Stimulated activated CD8-positive, alpha-beta memory T cell treated with anti-CD3 and anti-CD28 coated beads, Interleukin-4, amount 100 ng/mL, for 24 hours (primary cell): ENCODE measurements at places on chromosomes 3 and 15.

GRCh38 chr15:50718700-50719125 is 32.1 kb upstream of the TRPM7 start:
- no peak for DNase-seq

DNA sequence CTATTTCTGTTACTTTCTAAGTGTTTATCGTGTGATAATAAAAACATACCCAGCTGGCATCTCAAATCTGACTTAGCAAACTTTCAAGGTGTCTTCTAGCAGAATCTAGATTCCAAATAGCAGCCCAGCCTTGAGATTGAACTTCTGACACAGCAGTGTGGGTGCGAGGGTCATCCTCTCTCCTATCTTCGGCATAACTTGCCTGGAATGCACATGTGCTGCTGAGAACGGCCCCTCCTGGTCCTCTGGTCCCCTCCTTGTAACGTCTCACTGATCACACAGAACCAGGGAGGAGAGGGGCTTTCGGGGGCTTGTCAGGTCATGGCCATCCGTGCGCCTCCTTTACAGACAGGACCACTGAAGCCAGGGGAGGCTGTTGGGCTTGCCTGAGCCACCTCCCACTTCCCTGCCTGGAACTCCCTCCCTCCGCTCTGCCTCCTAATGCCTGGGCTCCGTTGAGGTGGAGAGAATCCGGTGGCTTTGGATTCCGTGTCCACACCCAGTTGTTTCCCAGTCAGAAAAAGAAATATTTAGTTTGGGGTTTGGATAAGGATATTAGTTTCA is 344.4 kb upstream of the C2CD4B start:
- no peak for DNase-seq

- DNase-seq: no peak
Measured at GRCh38 chr3:156525808-156526207, 29.1 kb downstream of the SSR3 start.

- no peak for DNase-seq
Measured at GRCh38 chr3:112027142-112027541, 7.4 kb upstream of the TMPRSS7 start.

DNA sequence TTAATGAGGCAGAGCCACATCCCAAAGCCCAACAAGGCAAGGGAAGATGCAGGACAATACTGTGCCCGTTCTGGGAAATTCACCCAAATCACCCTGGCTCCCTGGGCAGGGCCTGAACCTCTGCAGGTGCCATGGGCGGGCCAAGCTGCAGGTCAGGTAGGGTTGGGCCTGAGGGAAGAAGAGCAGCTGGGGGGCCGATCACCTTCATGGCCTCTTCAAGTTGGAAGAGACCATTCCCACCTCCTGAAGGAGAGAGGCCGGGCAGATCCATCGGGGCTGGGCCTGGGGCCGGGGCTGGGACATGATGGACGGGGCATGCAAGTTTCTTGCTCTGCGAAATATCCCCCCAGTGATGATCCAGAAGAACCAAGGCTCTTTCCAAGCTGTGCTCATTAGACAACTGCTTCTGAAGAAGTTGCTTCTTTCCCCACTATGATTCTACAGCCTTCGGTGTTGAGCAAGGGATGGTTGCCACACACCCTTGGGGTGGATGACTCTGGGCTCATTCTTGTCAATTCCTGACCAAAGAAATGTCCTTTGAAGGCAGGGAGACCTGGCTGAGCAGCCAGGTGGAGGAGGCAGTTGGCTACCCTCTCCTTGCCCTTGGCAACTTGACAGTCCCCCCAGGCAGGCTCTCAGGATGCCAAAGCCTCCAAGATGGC is 38.2 kb downstream of the KLHL25 start:
- DNase-seq: no peak

DNA sequence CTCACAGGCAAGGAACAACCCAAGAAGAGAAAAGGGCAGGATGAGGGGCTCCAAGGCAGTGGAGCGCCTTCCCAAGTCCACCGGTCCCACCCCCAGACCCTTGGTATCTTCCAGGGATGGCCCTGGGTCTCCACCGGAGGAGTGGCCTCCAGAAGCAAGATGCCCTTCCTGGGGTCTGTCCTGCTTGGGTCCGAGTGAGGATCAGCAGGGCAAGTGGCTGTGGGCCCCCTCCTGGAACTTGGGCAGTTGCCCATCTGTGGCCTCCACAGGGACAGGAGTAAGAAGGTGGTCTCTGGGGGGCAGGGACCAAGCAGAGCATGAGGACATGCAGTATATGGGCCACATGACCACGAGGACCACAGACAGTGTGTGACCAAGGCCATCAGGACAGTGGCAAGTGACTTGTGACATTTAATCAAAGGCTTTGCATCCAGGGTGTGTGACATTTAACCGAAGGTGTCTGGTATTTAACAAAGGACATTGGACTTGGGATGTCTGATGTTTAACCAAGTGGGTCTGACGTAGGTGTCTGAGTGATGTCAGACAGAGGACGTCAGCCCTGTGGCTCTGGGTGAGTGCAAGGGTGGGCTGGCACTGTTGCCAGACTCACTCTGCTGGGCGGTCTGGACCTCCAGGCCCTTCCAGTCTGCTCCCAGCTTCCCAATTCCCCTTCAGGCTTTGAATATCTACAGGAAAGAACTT is 34.7 kb downstream of the SCN5A start:
- DNase-seq: no peak

DNA sequence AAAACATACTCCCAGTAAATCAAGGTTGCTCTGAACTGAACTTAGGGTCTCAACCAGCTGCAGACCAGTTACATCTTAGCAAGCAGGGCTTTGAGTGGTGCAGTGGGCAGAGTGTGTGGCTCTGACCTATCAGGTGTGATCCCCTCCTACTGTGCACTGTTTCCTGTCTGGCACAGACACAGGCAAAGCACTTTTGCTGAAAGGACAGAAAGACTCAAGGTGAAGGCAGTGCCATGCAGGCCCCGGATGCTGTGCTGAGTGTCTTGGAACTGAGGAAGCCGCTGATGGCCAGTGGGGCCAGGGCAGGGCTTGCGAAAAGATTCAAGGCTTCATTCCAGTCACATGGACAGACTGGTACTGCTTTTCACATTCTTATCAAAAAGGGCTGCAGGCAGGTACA is 85.2 kb downstream of the CACNA1D start:
- DNase-seq: no peak

GRCh38 chr3:12828751-12829150 is 12.6 kb downstream of the RPL32 start:
- no peak for DNase-seq

DNA sequence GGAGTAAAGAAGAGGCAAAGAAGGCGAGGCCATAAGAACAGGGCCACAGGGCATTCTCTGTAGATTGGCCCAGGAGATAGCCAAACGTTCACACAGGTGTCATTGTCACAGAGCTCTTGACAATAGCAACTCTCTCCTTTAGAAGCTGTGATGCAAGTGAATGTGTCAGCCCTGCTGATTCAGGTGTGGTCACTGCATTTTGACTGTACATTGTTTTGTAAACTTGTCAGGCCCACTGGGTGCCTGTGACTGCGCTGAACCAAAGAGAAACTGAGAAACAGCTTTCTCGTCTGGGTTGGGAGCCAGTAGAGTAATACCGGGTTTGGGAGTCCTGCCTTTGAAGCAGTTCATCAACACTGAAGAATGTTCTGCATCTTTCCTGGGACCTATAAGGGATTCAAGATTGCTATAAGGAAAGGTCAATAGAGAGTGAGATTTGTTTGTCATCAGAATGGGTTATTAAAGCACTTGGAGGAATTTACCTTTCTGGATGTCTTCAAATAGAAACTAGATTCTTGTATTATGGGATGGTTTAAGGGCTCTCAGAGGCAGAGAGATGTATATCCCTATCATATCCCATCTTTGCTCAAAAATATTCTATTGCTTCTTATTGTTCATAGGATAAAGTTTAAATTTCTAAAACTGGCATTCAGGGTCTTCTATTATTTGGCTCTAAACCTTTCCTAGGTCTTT is 45.4 kb downstream of the TMEM45A start:
- DNase-seq: no peak

DNA sequence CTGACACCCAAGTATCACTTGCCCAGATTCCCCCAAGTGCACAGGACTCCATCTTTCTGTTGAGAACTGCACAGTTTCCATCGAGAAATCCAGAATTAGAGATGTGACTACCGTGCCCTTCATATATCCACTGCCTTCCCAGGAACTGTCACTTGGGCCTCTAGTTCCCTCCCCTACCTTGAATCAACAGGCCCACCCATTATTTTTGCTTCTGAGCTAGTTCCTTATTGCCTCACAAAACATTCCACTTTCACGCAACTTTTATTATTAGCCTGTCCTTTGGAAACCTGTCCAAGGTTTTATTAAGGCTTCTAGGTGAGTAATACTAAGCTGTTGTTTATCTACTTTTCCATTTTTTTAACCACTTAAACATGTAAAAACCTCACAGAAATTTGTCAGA is 17.1 kb upstream of the SLC30A4 start:
- DNase-seq: no peak

GRCh38 chr3:142652826-142653292 is 56.7 kb downstream of the PLS1 start:
- DNase-seq: no peak

DNA sequence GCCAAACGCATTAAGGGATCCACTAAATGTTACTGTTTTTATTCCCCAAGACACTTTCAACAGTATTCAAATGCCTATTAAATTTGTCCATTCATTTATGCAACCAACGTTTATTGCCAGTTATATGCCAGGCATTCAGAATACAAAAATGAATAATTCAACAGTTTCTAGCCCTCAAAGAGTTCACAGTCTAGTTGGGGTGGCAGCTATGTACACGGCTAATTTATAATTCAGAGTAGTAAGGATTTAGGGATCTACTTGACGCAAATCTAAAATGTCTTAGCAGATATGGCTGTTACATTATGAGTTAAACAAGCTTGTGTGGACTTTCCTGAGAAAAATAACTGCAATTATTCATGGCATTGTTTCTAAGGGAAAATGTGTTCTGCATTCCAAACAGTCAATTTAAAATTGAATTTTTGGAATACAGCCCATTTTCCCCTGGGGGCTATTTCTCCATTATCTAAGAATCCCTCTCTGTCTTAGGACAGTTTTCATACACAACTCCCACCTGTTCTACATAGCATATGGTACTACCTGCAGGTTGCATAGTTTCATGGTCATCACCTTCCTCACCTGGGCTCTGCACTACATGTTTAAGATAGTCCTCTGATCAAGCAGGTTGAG is 11.5 kb upstream of the MSL2 start:
- no peak for DNase-seq

DNA sequence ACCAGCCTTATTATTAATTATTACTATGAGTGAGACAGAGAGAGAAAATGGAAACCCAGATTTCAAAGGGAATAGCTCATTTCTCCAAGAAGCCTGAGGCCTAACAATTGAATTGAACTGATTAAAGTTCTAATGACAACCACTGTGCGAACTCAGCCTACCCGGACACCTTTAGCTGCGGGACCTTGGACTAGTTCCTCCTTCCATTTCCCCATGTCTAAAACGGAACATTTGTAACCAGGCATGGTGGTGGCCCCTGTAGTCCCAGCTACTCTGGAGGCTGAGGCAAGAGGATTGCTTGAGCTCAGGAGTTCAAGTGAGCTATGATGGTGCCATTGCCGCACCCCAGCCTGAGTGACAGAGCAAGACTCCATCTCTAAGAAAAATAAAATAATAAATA is 16.4 kb upstream of the RTP2 start:
- DNase-seq: no peak

- no peak for DNase-seq
Measured at GRCh38 chr3:114884213-114884923, 262.7 kb downstream of the ZBTB20 start.

DNA sequence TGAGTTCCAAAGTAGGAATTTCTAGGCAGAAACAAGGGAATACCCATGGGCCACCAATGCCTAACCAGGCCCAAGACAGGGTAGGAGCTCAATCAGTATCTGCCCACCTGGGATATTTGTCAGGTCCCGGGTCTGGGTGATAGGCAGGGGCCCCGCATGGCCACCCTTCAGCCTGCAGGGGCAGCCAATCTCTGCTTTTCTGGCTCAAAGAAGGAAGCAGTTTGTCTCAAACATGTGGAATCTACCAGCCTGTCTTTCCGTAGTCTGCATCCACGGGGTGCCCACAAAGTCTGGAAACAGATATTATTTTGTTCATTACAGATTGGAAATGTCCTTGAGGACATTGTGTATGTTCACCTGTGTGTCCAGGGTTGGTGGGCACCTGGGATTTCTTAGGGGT is 56.2 kb downstream of the CEMIP start:
- DNase-seq: no peak

DNA sequence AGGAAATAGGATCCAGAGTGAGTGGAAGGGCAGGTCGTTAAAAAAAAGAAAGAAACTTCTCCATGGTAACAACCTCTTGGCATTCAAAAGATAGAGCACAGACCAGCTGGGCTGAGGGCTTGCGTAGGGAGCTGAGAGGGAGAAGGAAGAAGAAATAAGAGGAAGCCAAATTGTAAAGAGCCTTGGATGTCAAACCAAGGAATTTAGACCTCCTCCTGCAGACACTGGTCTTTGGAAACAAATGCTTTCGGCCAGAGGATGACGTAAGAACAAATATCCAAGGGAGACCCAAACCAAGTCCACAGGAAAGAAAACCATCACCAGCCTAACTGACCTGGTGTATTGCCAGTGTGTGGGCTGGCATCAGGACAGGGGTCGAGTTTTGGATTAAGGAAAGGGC is 155.2 kb downstream of the UACA start:
- DNase-seq: no peak

DNA sequence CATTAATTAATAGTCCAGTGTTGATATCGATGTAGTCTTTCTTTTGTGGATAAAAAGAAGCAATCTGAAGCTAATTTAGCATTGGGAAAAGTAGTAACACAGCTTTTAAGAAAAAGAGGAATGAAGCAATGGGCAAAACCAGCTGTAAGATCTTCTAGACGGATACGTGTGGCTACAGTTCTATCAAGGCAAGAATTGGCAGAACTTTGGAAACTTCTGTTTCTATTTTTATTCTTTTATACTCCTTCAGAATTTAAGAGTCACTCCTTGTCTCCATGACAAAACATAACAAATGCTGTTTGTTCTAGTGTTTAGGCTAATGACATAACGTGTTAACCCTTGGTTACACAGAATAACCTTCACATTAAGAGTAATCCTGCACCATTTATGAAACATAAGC is 289.2 kb downstream of the ROBO2 start:
- DNase-seq: no peak

DNA sequence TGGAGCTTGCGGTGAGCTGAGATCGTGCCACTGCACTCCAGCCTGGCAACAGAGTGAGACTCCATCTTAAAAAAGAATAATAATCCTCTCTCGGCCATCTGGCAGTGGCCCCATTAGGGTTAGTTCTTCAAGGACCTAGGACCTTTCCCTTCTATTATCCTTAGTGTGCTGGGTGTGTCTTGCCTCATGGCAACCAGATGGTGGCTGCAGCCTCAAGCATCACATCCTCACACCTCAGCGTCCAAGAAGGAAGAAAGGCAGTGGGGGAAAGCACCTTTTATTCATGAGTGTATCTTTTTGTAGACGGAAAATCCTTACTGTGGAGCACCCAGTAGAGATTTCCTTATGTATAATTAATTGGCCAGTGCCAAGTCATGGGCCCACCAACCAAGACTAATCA is 42.7 kb upstream of the TFRC start:
- no peak for DNase-seq

DNA sequence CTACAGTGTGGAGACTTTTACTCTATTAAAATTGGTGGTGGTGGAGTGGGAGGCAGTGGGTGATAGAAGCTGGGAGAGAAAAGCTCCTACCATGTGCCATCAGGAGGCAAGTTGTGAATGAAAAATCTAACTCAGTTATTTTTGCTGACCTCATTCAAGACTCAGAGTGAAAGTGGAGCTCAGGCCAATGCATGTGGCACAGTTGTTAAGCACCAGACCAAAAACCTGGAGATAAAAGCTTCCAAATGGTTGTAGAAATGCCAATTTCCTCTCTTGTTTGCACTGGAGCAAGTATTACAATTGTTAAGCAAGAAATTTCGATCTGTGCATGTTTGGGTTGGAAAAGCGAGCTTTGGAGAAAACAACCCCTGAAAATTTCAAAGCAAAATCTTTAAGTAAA is 81.5 kb upstream of the PRICKLE2 start:
- DNase-seq: no peak
